Chondrocyte (in vitro differentiated cells): ENCODE measurements at places on chromosomes 12 and 14.

DNA sequence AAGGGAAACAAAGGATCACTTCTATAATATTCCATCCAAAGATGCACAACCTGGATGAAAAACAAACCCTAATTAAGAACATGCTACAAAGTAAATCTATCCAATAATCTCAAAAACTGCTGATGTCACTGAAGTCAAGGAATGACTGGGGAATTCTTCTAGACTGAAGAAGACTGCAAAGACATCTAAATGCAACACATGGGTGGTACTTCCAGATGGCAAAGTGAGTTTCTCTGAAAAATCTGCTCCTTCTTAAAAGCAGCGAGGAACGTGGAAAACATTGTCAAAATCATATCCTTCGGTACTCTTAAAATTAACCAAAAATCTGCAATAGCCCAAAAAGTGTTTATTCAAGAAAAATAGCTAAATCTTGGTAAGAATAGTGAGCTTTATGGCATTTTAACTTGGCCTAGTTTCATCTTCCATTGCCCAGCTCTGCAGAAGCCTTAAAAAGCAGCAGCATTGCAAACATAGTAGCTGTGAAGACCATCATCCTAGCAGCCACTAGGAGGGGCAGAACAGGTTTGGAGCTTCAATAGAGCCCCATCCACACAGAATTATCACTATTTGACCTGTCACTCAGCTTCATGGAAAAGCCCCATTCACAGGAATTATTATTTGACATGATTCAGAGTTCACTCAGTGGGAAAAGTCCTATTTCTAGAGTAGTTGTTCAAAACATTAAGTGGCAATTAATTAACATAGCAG, 7.4 kb downstream of the CLEC14A start:
- no peak for DNase-seq

DNA sequence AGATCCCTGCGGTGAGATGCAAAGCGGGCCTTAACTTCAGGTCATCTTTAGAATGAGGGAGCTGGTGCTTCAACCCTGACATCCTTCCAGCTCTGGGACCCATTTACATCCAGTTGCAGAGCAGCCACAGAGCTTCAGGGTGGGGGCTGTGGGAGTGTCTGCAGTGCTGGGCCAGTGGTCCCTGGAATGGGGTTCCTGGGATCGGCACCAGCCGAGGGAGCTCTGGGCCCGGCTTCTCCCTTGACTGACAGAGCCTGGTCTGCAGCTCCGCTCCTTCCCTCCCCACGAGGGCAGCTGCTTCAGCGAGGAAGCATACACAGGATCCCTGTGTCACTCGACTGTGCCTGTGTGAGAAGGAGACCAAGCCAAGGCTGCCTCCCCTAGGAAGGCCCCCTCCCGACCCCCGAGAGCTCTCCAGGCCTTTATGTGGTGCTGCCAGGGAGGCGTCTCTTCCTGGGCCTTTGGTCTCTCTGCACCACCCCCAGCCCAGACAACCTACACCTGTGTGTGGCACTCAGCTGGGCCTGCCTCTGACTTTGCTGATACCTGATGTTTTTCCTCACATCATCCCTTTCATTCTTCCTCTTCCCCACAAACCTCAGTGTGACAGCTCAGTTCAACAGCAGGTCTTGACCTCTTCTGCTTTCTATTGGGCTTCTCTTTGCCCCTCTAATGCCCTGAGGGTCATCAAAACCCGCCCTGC, 48.1 kb upstream of the RIN3 start:
- no peak for DNase-seq

DNA sequence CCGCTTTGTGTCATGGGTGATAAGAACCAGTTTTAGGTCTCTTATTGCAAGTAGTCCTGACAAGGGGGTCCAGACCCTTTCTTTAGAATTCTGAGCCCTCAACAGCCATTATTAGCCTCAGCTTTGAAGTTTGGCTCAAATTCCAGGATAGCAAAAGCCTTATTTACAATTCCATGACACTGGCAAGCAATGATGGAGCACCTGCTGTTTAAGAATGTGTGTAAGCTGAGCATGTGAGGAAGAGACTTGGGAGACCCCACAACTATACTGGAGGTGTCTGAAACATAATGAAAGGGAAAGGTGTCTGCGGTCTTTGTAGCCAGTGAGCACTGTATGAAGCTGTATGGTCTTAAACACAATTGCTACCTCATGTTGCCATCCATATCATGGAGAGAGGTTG, 119.8 kb downstream of the TBX5 start:
- DNase-seq, result no peak

GRCh38 chr14:51950007-51950406, 39.3 kb upstream of the RTRAF start:
- DNase-seq, result no peak

DNA sequence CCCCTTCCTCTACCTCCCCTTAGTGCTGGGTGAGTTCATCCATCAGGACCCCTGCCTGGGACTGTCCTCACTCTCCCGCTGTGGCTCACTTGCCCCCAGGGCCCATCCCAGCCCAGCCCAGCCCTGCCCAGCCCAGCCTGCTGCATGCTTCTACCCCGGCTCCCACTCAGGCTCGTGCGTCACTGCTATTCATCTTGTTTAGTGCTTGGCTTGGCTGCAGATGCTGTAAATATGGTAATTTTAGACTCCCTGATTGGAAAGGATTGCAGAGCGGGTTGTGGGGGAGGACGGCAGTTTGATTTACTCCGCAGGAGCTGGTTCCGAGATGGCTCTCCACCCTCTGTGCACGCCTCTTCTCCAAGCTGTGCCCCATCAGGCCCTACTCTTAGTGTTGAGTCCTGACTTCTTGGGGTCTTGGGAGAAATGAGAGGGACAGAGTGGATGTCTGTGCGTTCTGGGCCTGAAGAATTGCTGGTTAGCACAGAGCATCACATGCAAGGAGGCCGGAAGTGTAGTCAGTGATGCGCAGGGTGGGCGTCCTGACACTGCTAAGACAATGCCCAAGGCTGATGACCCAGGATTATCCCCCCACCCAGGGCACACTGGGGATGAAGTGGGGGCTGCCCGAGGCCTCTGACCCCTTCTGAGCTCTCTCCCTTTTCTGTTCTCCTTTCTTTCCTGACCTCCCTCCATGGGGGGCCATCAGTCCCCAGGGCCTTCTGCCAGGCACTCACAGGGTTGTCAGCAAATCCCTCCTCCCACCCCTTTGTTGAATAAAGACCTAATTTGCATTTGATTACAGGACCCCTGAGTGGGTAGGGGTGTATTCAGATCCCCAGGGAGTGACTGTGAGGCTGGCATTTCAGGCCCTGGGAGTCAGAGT, 244.4 kb downstream of the ZFP36L1 start:
- DNase-seq, result no peak
